ENCODE measurements at places on chromosomes 16 and 17.

DNA sequence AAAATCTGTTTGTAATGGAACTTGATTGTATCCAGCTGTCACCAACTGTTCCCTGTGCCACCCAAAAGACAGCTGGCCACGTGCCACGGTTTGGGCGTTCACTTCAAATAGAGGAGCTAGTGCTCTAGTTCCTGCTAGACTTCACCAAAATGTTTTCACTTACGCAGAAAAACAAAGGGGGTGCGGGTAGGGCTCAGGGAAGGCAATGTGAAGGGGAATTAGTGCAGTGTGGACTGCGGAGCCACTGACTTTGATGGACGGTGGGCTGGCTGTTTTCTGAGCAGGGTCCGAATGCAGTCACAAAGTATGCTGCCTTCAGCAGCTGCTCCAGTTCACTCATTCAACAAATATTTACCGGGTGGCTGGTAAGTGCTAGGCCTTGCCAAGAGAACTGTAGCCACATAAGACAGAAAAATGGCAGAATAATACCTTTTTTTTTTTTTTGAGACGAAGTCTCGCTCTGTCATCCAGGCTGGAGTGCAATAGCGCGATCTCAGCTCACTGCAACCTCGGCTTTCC is 7.6 kb upstream of the CYTH1 start:
- no peak for DNase-seq

GRCh38 chr16:51343411-51343810 is 192.3 kb upstream of the SALL1 start:
- DNase-seq: no peak

DNA sequence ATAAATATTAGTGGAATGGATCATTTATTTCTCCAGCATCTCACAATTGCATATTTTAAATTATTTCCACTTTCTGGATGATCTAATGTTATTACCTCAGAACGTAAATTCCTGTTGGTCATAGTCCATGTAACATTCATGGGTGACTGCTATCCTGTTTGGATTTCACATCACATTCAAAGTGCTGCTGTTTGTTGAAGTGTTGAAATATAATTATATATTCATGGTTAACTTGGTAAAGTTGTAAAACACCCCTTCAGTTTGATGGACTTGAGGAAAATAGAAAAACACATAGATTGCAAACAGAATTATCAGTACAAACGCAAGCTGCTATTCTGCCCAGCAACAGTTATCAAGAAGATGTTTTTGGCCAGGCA is 59.6 kb downstream of the TANGO6 start:
- DNase-seq: no peak

- peak; percentile 91 for DNase-seq
These were observed 36.6 kb downstream of the ARHGAP23 start for GRCh38 chr17:38464723-38465390.

GRCh38 chr16:47626246-47626645 is 165.1 kb downstream of the PHKB start:
- no peak for DNase-seq

DNA sequence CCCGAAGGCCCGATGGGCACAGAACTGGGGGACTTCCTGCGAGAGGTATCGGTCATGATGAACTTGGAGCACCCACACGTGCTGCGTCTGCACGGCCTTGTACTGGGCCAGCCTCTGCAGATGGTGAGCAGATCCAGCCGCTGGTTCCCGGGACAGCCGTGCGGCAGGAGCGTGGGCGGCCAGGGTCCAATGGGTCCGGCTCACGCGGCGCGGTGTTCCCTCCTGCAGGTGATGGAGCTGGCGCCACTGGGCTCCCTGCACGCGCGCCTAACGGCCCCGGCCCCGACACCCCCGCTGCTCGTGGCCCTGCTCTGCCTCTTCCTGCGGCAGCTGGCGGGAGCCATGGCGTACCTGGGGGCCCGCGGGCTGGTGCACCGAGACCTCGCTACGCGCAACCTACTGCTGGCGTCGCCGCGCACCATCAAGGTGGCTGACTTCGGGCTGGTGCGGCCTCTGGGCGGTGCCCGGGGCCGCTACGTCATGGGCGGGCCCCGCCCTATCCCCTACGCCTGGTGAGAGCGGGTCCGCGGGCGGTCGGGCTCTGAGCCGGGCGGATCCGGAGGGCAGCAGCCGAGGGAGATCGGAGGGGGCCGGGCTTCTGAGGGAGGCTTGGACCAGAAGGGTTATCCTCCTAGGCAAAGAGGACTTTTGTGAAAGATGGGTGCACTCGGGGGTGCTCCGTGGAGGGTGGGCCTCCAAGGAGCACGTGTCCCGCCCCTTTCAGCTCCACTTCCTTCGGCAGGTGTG is 3.0 kb downstream of the TNK1 start:
- DNase-seq: peak; percentile 73

- no peak for DNase-seq
These were observed 9.1 kb downstream of the TSPOAP1 start for GRCh38 chr17:58319173-58320162.

- no peak for DNase-seq
These were observed 75.2 kb downstream of the CPPED1 start for GRCh38 chr16:12728469-12728868.

- DNase-seq: no peak
These were observed 129.1 kb downstream of the MYO1D start for GRCh38 chr17:32747856-32748255.

DNA sequence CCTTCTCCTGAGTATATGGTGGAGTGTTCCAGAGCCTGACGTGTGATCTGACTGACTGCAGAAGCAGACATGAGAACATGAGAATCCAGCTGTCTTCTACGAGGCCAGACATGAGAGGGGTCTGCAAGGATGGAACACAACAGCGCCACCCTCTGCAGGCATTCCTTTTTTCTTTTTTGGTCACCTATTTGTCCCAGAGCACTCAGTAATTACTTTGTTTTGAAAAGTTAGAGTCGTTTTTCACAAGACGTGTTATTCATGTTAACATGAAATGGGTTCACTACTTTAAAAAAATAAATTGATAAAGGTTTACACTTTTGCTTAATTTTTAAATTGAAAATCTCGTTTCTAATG is 43.8 kb upstream of the ATP2A3 start:
- DNase-seq: no peak

DNA sequence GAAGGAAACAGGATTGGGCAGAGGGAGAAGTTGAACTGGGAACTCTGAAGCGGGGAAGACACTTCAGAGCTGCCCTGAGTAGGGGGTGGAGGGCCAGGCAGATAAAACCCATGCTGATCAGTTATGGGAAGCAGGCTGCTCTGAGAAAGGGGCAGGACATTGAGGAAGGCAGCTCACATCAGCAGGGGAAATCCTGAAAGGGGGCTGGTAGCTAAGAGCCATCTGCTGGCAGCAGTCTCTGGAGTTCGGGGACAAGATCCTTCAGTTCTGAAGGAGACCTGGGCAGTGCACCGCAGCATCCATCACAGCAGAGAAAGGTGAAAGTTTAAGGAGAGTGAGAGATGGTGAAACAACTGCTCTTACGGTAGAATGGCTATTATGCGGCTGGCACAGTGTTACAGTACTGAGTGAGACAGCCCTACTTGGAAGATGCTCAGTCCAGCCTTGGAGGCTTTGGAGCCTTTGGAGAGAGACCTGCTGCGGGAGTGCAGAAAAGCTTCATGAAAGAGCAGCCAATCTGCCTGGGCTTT is 5.4 kb upstream of the KIF18B start:
- no peak for DNase-seq

DNA sequence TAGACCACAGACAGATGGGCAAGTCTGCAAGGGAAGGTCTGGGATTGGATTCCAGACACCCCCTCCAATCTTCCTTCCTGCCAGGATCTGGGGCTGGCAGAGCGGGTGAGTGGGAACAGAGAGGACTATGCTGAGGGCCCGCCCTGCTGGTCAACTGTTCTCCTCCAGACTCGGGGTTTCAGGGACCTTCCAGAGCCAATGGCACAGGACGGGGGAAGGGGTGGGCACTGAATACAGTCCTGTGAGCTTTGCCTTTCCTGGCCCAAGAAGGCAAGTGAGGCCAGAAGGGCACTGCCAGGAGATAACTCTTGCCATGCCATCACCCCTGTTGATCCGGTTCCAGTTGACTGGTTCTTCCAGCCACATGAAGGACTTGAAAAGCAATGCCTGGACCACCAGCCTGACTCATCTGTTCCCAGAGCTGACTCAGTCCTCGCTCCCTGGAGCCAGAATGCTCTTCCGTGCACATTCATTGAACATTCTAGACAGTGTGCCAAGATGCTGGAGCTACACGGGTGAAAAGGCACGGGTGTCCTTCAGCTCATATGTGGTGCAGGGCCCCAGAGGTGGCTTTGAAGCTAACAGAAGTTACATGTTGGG is 533 bp upstream of the MEFV start:
- DNase-seq: peak; percentile 82

GRCh38 chr16:24645739-24646645 is 83.5 kb upstream of the TNRC6A start:
- peak; percentile 92 for DNase-seq

- no peak for DNase-seq
These were observed 1221.2 kb downstream of the CDH8 start for GRCh38 chr16:60815033-60815432.

GRCh38 chr17:56392321-56392720 is 201.2 kb upstream of the NOG start:
- no peak for DNase-seq

DNA sequence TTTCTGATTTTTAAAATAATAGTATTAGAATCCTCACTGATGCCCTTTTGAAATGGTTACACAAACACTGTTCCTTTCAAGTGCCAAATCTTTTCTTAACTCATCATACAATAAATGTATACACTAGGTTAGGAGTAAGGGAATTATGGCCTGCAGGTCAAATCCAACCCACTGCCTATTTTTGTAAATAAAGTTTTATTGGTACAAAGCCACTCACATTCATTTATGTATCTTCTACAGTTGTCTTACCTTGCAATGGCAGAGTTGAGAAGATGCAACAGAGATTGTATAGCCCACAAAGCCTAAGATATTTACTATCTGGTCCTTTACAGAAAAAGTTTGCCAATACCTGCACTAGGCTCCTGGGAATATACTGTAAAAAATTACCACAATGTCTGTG is 47.8 kb downstream of the IKZF3 start:
- no peak for DNase-seq

- peak; percentile 26 for DNase-seq
These were observed 36.2 kb downstream of the LDHD start for GRCh38 chr16:75080205-75081029.

DNA sequence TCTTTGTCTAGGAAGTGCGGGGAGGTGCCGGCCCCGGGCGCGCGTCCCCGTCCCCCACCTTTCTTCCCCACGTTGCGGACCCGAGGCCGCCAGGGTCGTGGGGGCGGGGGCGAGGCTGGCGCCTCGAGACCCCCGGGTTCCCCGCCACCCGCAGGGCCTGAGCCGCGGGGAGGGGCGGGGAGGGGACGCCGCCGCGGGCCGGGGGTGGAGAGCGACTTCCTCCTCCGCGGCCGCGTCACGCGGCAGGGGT is 1.8 kb upstream of the ACTG1 start:
- DNase-seq: no peak

DNA sequence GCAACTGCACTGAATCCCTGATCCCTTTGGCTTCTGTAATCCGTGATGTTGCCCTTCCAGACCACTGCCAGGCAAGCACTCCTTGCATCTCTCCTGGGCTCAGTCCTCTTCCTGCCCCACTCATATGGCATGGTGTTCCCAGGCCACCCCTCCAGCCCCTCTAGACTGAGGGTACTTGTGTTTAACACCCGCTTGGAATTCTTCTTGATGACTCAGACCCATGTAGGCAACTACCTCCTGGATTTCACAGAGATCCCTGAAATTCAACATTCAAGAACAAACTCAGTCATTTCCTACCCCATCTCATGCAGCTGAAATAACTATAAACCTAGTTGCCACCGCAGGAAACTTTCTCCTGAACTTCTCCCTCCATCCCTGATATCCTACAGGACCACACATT is 541.9 kb upstream of the CDH11 start:
- DNase-seq: peak; percentile 36

DNA sequence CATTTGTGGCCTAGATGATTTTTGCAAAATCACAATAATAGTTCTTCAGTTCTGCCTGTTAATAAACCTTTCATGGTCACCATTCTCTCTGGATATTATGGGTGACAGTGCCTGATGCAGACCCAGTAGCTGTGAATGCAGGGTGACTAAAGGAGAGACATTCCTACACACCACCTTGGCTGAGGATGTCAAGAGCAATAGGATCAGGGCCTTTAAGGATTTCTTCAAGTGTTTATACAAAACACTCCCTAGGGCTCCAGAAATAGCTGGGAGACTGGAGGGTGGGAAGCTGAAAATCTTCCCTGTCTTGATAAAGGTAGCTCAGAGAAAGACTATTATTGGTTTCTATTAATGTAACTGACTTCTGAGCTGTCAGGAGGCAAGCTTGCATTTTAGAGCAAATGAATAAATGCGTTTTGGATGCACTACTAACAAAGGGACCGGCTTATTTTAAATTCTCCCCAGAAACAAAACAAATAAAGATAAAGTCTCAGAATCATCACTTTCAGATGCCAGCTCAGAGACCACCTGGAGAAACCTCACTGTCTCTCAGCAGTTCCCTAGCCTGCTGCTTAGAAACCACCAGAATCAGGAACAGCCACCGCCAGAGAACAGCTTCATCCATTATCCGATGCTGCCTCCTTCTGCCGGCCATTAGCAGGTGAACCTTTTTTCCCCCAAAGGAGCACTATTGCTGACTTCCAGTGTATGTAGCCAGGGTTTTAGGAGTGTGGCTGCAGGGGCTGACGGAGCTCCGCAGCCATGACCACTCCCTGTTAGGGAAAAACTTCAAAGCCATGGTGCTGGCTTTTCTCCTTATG is 171.4 kb upstream of the DYNLRB2 start:
- peak; percentile 50 for DNase-seq

- no peak for DNase-seq
These were observed 35.6 kb downstream of the YPEL2 start for GRCh38 chr17:59366773-59367656.

DNA sequence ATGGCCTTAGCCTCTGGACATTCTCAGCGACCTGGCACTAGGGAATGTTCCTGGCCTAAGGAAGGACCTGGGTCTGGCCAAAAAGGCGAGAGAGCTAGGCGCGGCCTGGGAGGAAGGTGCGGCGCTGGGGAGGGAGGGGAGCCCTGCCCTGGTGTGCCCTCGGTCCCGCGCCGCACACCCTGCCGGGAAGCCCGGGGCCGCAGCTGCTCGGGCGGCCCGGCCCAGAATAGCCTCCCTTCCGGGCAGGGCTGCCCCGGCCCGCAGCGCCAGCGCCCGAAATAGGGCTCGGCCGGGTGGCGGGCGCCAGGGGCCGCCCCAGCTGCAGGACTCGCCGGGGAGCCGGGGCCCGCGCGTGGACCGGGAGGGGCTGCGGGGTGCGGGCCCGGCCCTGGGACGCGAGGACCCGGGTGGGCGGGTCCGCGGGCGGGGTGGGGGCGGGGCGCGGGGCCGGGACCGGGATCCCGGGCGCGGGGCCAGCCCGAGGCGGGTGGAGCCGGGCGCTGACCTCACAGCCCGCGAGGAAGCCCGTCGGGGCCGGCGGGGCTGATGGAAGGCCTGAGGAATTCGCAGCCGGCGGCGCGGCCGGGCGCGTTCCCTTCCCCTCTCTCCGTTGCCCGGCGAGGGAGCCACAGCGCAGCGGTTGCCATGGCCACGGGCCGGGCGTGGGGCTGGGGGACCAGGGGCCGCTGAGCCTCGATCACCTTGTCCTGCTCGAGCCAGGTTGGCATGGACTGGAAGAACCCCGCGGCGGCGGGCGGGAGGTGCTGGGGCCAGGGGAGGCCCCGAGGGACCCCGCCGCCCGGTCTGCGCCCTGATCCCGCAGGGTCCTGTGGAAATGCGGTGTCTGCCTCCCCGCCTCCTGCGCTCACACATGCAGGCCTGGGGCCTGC is 18.1 kb downstream of the SOCS3 start:
- DNase-seq: peak; percentile 81
